ENCODE measurements at places on chromosomes 7 and 10.

DNA sequence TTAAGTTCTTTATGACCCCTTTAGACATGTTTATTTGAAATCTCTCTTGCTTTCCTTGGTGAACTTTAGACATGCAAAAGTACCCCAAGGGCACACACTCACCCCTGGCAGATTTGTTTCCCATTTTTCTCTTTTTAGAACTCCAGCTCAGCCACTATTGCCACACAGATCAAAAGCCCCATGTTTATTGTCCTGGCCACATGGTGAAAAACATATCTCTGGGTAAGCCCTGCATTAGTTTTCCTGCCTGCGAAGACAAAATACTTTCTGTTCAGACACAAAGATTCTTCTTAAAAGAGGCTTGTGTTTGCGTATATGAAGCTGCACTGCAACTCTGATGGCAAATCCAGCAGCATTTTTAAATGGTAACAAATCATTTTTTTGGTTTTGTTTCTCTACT, 200.0 kb downstream of the POLR1F start:
- no peak for DNase-seq

DNA sequence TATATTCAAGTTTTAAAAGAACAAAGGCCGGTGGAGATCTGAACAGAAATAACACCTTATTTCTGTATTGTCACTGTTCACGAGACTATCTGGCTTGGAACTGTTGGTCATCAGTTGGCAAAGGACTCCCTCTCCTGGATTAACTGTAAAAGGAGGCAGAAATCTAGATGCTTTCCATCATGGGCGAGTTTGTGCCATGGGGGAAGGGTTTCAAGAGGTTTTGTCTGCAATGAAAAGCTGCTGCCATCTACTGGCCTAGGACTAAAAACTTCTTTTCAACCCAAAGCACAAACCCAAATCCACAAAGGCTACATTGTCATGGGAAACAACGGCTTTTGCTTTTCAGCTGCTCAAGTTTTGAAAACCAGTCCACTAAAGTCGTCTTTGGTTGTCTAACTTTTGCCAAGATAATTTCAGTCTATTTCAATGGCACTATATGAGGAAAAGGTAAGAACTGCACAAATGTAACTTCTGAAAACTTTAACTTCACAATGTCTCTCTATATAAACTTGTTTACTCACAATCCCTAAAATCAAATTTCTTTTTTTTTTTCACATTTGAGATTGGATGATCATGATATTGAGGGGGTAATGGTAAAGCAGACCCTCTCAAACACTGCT, 196.8 kb downstream of the SKAP2 start:
- DNase-seq = peak; percentile 14

GRCh38 chr7:130444234-130444633, 3.4 kb upstream of the CEP41 start:
- DNase-seq = no peak

- DNase-seq = no peak
Measured at GRCh38 chr7:101121991-101122932, 4.6 kb upstream of the SERPINE1 start.

- no peak for DNase-seq
Measured at GRCh38 chr7:50449501-50449880, 659 bp downstream of the FIGNL1 start.

- DNase-seq = no peak
Measured at GRCh38 chr10:102650655-102651454, 6.6 kb downstream of the TRIM8 start.

GRCh38 chr10:132129431-132129830, 57.3 kb upstream of the DPYSL4 start:
- no peak for DNase-seq

- DNase-seq = no peak
Measured at GRCh38 chr10:92074126-92074887, 150.7 kb downstream of the BTAF1 start.

- DNase-seq = no peak
Measured at GRCh38 chr7:82263920-82264782, 179.4 kb downstream of the CACNA2D1 start.

- DNase-seq = no peak
Measured at GRCh38 chr7:2501947-2502646, 17.5 kb upstream of the LFNG start.

DNA sequence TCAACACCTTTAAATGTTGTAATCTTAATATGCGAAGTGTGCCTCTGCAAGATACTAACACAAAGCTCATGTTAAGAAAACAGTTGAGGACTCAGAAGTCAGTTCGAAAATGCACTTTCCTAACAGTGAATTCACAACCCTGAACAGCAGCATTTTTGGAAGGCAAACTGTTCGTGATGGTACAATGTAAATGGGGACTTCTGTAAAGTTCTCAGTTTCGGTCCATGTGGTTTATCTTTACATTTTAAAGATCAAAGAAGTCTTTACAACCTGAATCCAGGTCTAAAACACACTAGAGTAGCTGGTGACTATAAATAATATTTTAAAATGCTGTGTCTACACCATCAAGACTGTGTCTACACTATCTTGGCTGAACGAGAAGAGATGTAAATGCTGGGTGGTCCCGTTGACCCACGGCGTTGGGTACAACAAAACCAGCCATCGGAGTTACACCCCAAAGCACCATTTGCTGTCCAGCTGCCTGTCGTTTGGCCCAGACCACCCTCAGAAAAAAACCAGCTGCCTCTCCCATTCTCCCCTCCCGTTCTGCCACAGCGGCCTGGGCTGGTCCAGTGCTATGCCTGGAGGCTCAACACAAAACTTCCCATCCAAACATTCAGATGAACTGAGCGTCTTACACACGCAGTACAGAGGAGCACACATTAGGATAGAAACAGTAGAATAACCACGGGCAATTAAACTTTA, 42.9 kb downstream of the MKI67 start:
- no peak for DNase-seq

GRCh38 chr7:117889611-117890010, 16.4 kb upstream of the CTTNBP2 start:
- no peak for DNase-seq

GRCh38 chr7:27640884-27641574, 21.7 kb downstream of the HIBADH start:
- no peak for DNase-seq

DNA sequence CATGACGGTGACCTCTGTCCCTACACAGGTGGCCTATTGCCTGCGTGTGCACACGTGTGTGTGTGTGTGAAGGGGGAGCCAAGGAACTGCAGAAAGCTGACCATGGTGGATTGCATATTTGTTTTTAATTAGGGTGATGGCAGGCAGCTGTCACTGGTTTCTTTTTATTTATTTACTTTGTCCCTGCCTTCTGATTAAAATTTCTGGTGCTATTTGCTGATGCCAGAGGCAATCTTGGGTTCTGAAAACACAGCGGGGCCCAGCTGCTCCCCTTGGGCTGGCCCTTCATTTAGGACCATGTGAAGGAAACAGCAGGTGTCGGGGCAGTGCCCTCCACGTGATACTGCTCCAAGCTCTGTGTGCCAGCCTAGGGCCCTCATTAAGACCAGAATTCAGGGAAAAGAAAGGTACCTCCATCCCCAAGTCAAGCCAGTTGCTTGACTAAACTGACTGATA, 71.3 kb upstream of the PODXL start:
- DNase-seq = no peak

- no peak for DNase-seq
Measured at GRCh38 chr10:22468570-22469320, 123.4 kb downstream of the SPAG6 start.

DNA sequence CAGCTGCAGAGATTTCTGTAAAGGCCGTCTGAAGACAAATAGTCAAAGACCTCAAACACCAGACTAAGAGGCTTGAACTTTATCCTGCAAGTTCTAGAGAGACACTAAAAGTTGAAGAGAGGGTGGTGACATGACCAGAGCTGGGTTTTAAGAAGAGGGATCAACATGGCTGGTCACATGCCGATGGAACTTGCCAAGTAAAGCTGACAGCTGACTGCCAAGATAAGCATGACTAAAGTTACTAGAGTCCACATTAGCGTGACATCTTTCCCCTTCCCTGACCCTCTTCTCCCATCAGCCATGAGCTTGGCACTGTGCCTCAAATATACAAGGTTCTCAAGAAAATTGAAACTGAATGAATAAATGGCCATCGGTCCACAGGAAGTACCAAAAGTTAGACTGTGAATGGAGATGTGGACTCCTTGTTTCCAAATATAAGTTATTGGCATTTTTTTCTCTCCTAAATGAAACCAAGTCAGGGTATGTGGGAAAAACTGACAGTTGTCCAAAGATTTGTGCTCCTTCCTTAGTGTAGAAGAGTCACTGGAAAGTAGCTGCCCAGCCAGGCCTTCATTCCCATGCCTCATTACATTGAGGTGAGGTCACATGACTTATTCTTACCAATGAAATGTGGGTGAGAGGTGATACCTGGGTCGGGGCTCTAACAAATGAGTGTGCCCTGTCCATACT, 24.5 kb downstream of the XPNPEP1 start:
- DNase-seq = no peak

GRCh38 chr7:135658564-135658963, 3.8 kb upstream of the STMP1 start:
- no peak for DNase-seq

DNA sequence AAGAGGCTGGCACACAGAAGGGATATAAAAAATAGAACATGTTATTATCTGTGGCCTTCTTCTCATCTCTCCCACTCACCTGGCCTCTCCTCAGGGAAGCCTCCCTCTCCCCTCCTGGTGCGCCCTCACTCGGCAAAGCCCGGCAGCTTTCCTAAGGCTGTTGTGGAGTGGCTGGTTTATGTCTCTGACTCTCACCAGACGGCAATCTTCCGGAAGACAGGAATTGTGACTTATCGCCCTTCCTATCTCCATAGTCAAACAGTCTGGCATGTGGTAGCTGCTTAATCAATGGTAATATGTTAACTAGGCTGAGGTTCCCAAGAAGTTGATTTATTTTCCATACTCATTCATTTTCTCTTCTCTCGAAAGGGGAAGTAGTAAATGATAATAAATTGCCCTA, 78.7 kb downstream of the ATXN7L1 start:
- no peak for DNase-seq

- DNase-seq = no peak
Measured at GRCh38 chr10:95181726-95182125, 12.3 kb upstream of the ACSM6 start.

- no peak for DNase-seq
Measured at GRCh38 chr7:19095353-19095860, 22.0 kb downstream of the TWIST1 start.

- DNase-seq = no peak
Measured at GRCh38 chr7:78770422-78771410, 682.8 kb downstream of the MAGI2 start.

GRCh38 chr7:123472750-123473445, 61.5 kb downstream of the IQUB start:
- DNase-seq = no peak

- peak; percentile 24 for DNase-seq
Measured at GRCh38 chr10:97025613-97026242, 160.0 kb downstream of the SLIT1 start.

- DNase-seq = no peak
Measured at GRCh38 chr7:15280078-15280733, 281.6 kb downstream of the AGMO start.
